D341Med (cell line): ENCODE measurements at places on chromosomes 7 and 10.

DNA sequence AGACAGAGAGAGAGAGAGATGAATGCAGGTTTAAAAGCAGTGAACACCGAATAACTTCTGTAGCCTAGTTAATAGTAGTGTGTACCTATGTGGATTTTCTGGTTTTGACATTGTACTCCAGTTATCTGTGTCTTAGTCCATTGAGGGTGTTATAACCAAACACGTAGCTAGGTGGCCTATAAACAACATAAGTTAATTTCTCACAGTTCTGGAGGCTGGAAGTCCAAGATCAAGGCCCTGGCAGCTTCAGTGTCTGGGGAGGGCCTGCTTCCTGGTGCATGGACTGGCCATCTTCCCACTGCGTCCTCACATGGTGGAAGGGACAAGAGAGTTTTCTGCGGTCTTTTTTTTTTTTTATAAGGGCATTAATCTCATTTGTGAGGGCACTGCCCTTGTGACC, 23.5 kb downstream of the AOC1 start:
- DNase-seq = no peak

DNA sequence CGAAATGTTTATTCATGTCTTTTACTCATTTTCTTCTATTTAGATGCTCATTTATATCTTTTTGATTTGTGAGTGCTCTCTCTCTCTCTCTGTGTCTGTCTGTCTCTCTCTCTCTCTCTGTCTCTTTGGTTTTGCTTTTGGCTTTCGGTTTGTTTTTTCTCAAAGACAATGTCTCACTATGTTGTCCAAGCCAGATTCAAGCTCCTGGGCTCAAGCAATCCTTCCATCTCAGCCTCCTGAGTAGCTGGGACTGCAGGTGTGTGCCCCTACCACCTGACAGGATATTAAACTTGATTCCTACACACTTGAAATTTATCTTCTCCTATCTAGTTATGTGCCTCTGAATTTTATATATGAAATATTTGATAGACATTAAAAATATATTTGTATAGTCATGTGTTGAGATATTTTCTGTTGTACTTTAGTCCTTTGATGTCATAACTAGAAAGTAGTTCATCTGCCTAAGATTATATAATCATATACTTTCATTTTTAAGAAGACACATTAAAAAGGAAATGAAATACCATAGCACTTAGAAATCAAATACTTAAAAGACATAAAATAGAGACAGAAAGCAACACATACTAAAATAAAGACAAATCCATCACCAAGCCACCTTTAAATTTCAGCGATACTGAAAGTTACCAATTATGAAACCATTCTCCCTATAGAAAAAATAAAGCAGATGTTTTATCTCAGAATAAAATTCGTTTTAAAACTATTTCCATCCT, 68.1 kb upstream of the SFMBT2 start:
- no peak for DNase-seq

DNA sequence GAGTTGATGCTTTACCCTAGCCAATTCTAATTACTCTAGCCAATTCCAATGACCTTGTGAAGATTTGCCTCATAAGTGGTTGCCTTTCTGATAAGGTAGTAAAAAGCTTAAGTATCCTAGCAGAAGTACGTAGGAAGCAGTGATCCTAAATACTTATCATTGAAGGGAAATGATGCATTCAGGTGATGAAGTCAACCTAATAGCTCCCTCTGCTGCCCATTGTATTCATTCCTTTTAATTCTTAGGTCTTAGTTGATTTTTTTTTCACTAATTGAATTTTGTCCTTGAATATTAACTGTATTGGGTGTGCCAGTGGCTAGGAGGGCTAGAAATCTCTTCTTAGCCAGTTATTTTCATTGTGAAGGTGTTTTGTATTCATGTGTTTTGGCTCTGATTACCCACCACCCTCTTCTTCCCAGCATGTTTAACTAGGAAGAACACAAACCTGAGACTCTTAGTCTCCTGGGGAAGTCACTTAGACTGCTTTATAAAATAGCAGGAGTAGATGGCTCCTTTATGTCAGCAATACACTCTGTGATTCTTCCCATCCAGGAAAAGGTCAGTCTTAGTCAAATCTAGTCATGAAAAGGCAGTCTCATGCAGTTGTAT, 46.3 kb downstream of the PLEKHA8 start:
- DNase-seq = peak; percentile 38

DNA sequence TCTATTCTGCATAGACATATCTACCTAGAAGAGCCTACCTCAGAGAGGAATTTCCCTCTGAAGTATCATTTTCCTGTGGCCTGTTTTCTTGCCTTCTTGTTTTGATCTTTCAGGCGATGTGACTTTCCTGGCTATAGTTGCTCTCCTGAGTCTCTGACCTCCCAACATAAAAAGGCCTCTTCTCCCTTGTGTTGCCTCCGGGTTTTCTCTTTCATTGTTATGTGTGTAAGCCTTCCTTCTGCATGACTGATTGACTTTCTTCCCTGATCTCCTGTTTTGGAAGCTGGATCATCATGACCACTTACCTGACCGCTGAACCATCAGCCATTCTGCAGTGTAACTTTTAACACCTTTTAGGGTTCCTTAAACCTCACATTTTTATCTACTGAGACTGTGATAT, 441.5 kb upstream of the ETV1 start:
- no peak for DNase-seq

GRCh38 chr10:48807791-48808470, 123.3 kb downstream of the WDFY4 start:
- DNase-seq = no peak

- DNase-seq = peak; percentile 50
These were observed 4.3 kb upstream of the KCNMA1 start for GRCh38 chr10:77641788-77642397.

- no peak for DNase-seq
These were observed 9.6 kb upstream of the NDUFB2 start for GRCh38 chr7:140686921-140687320.

GRCh38 chr7:137755427-137755826, 91.3 kb downstream of the DGKI start:
- no peak for DNase-seq

- no peak for DNase-seq
These were observed 14.9 kb upstream of the CRCP start for GRCh38 chr7:66099551-66100407.

DNA sequence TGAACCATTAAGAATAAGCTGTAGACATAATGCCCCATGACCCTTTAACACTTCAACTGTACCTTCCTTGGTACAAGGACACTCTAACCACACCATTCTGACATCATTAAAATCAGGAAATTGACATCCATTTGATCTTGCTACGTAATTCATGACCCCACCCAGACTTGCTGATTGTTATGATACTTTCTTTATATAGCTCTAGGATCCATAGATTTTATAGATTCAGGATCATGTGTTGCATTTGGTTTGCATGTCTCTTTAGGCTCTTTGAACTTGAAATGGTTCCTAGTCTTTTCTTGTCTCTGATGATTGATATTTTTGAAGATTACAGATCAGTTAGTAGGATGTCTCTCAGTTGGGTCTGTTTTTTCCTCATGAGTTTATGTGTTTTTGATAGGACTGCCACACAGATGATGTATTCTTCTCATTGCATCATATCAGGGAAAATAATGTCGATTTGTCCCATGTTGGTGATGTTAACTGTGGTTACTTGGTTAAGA, 13.5 kb downstream of the CCM2 start:
- DNase-seq = no peak

- DNase-seq = peak; percentile 35
These were observed 9.4 kb downstream of the LIMK1 start for GRCh38 chr7:74092964-74093471.

DNA sequence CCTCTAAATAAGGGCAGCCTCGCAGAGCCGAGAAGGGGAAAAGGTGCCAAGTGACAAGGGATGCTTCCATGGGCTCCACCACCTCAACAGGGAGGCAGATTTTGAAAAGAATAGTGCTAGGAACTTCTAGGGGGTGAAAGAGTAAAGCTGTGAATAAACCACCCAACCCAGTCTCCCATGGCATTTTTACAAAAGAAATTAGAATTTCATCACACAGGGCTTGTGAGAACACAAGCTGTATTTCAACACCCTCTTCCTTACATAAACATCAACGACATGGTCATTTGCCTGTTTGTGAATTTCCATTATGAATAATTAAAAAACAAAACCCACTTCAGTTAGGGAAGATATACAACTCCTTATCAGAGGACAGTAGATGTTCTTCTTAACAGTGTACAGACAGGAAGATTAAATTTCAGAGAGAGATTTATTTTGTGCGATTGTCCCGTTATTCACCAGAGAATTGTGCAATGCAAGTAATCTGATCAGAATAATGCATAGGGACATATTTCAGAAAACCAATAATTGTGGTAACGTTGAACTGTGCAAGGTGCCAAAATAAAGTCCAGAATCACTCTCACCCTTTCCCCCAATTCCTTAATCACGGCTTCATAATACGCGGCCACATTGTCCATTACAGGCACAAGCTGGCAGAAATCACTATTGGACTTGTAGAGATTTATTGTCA, 207.8 kb upstream of the MGMT start:
- no peak for DNase-seq

GRCh38 chr10:59104186-59104585, 72.3 kb upstream of the PHYHIPL start:
- peak; percentile 50 for DNase-seq

DNA sequence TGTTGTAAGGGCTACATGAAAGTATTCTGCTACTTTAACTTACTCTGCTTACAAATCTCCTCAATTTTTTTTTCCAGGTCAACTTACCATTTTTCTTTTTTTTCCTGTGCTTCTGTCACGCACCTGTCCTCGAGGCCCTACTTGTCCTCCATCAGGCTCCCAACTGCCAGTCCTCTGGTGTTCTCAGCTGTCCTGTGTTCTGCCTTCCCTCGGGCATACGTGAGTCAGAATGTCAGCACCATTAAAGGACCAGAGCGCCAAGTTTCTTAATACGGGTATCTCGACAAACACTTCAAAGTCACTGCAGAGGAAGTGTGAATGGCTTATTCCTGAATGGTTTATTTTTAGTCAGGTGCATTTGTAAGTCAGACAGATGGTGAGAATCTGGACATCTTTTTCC, at the start of gene TEX47:
Gene TEX47, minus strand, starts transcription at position 185 of the 400 bp plus-strand sequence. CDS start 795 bp downstream, outside the sequence.
- DNase-seq = no peak

DNA sequence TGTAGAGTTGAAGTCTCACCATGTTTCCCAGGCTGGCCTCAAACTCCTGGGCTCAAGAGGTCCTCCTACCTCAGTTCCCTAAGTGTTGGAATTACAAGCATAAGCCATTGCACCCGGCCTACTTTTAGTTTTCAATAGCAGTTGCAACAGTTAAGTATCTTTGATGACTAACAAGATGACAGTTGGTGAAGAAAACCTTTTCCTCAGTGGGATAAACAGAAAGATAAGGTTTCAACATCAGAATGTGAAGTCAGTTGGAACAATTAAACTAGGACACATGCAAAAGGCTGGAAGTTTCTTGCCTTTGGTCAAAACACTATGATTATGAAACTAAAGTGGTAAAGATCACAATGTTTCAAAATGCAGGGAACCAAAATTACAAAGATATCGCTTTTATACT, 169.2 kb downstream of the ZNF438 start:
- DNase-seq = no peak

DNA sequence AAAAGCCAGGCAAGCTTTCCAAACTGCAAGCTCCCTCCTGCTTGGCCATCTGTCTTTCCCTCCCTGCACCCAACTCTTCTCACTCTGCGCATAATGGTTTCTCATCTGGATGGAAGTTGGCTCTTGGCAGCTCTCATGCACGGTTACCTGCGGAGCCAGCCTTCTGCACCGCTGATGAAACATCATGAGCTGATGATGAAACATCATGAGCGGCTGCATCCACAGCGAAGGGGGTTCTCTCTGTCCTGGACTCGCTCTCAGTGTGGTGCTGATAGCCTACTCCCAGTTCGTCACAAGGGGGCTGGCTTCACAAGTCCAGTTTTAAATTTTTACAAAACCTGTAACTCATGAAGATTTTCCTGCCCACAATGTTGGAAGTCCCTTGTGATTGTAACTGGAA, 457.5 kb downstream of the ACTR3B start:
- no peak for DNase-seq

- no peak for DNase-seq
These were observed 43.0 kb downstream of the GNA12 start for GRCh38 chr7:2800931-2801688.

GRCh38 chr10:132001238-132001972, 19.7 kb upstream of the BNIP3 start:
- no peak for DNase-seq

GRCh38 chr10:104246976-104247375, 7.7 kb upstream of the GSTO1 start:
- no peak for DNase-seq

DNA sequence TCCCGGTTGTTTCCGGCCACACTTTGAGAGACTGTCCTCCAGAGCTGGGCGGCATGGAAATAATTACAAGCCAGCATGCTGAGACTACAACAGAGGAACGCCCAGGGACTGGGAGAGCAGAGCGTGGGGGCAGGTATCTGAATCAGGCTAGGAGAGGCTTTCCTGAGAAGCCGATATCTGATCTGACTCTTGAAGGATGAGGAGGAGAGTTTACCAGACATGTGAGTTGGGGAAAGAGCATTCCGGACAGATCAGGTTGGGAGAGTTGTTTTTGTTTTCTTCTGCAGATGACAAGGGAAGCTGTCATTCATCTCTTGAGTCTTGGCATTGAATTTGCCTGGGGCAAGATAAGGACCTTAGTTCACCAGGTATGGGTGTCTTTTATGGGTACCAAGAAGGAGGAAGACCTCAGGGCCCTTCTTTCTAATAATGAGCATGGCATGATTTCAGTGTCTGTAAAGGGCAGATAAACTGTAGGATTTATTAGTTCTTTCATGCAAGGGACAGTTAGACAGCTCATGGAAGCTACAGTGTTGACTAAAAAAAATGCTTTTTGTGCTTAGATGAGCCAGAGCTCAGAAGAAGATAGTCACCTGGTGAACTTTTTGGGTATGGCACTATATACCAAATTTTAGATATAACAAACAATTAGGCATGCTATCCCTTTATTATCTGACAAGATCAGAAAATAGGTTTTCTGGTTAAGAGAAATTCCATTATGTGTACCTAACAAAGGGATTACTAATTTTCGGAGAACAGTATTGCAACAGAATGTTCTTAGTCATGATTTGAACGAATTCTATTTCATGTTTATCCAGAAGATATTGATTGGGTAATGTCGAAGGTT, 36.2 kb downstream of the WBP1L start:
- DNase-seq = no peak

- no peak for DNase-seq
These were observed 23.8 kb upstream of the ZNF735 start for GRCh38 chr7:64183126-64183742.

- DNase-seq = no peak
These were observed 8.9 kb upstream of the GRK5 start for GRCh38 chr10:119198438-119198837.

- no peak for DNase-seq
These were observed 148.9 kb downstream of the ARID5B start for GRCh38 chr10:62050346-62050892.
